ENCODE measurements at places on chromosomes 6 and 20. TPM values are rescaled to one million over a fixed set of nuclear protein-coding genes. Genes with fewer than 3 reads are reported as not detected.

SLC22A7 gene
- not detected for total RNA-seq

C20orf96 gene
- total RNA-seq = 6.0 TPM

TRMT6 gene
- 19.1 TPM for total RNA-seq

GRCh38 chr20:64077541-64077875 lies 1.8 kb downstream of the RGS19 start:
- H3K4me3 ChIP-seq = peak overlapping the region; percentile 93
- H3K4me1 ChIP-seq = peaks cover 54% of the 10 kb centered on the region
- peaks cover 10% of the 10 kb centered on the region for H3K27me3 ChIP-seq
- peaks cover 56% of the 10 kb centered on the region for H3K36me3 ChIP-seq

GRCh38 chr20:40336533-40336932 lies 352.5 kb downstream of the MAFB start:
- no peak overlapping the region for H3K4me3 ChIP-seq
- no peak for DNase-seq
- H3K27me3 ChIP-seq = no peaks in the 10 kb centered on the region
- no peaks in the 10 kb centered on the region for H3K36me3 ChIP-seq

DNA sequence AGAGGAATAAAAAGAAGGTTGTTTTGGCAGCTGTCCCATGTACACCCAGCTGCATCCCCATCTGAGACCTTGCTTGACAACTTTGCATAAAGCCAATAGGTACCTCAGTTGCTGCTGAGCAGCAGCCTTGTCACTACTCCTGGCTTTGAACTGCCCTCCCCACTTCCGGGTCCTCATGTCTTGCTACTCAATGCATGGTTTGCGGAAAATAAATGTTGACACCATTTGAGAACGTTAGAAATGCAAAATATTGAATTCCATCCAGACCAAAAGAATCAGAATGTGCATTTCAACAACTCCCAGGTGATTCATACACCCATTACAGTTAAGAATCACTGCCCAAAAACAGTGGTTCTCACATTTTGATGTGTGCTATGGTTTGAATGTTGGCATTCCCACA lies 32.9 kb downstream of the GPX5 start:
- H3K4me1 ChIP-seq = no peaks in the 10 kb centered on the region
- H3K4me3 ChIP-seq = no peak overlapping the region
- H3K27ac ChIP-seq = no peak overlapping the region
- no peaks in the 10 kb centered on the region for H3K36me3 ChIP-seq
- peaks cover 40% of the 10 kb centered on the region for H3K27me3 ChIP-seq

GRCh38 chr6:117409863-117410262 lies 15.9 kb downstream of the ROS1 start:
- DNase-seq = no peak
- no peaks in the 10 kb centered on the region for H3K36me3 ChIP-seq
- H3K27ac ChIP-seq = no peak overlapping the region
- H3K4me1 ChIP-seq = no peaks in the 10 kb centered on the region

- DNase-seq = no peak
- H3K4me1 ChIP-seq = no peaks in the 10 kb centered on the region
- no peak overlapping the region for H3K27ac ChIP-seq
- H3K4me3 ChIP-seq = no peak overlapping the region
- no peaks in the 10 kb centered on the region for H3K36me3 ChIP-seq
Observed at GRCh38 chr20:9884061-9884460, 45.2 kb upstream of the PAK5 start.

All from activated CD4-positive, alpha-beta memory T cell treated with anti-CD3 and anti-CD28 coated beads, Interleukin-2, amount 10 ng/mL, durations not matched to agents 7 days and 5 days (primary cell).